Smooth muscle cell of the umbilical artery (primary cell): ENCODE measurements at places on chromosomes 2 and 18. TPM values are rescaled to one million over a fixed set of nuclear protein-coding genes. Genes with fewer than 3 reads are reported as not detected.

Gene GPR155
- total RNA-seq: 6.6 and 10.1 TPM in 2 replicates

Gene SLC30A3
- total RNA-seq: 0.09 TPM in 1 of 2 replicates, not detected in the other

Gene STPG4
- total RNA-seq: 0.32 and 0.89 TPM in 2 replicates

Gene EVX2
- total RNA-seq: not detected in 2 replicates

Gene SDC1
- 77.2 and 102 TPM in 2 replicates for total RNA-seq

Gene LINC00305
- total RNA-seq: not detected in 2 replicates

Gene GPR75
- total RNA-seq: 0.89 and 2.7 TPM in 2 replicates

Gene ABCB11
- not detected in 2 replicates for total RNA-seq

Gene REG1A
- not detected in 2 replicates for total RNA-seq

Gene WDR33
- 23.2 and 41.7 TPM in 2 replicates for total RNA-seq

Gene C2orf81
- total RNA-seq: 0.30 and 0.78 TPM in 2 replicates

Gene DTNA
- total RNA-seq: 6.8 and 18.1 TPM in 2 replicates

Gene RPE
- total RNA-seq: 104 and 128 TPM in 2 replicates

Gene CPO
- total RNA-seq: 0.30 TPM in 1 of 2 replicates, not detected in the other

Gene RTTN
- total RNA-seq: 15.7 and 38.8 TPM in 2 replicates

Gene IL37
- total RNA-seq: not detected in 2 replicates

Gene SERPINB4
- 0.09 TPM in 1 of 2 replicates, not detected in the other for total RNA-seq

Gene GALNT14
- total RNA-seq: under 0.01 and 2.3 TPM in 2 replicates

Gene PSMA8
- not detected in 2 replicates for total RNA-seq

Gene G6PC2
- not detected in 2 replicates for total RNA-seq

Gene SYT4
- not detected in 2 replicates for total RNA-seq

Gene APCDD1
- not detected in 2 replicates for total RNA-seq
